ENCODE measurements at places on chromosomes 7 and 10.
A peak's percentile ranks its signal among the peaks of the same experiment; 100 is the strongest.

DNA sequence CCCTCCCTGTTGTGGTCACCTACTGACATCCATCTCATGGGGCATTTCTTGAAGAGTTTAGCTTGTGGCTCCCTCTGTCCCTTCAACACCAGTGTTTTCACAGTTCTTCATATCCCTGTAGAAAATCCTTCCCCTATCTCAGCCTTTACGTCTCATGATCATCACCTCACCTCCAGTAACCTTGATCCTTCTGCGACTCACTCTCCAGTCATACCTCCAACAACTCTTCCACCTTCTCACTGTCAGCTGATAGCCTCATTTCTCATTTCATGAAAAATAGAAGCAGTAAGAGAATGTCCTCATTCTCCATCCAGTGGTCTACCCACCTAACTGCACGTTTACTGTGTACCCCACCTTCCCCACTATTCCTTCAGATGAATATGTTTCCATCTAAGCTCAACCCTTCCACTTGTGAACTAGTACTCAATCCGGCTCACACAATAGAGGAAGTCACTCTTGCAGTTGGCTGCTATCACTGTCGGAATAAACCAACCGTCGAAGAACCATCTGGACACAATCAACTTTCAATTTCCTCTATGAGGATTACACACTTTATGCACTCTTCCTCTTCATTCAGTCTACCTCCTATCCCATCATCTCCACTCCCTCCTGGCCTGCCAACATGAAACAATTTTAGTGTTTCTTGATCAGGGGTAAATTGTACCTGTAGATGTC lies 256.0 kb downstream of the AHR start:
- DNase-seq, result no peak

GRCh38 chr7:23246555-23246954 lies at the start of gene GPNMB:
GPNMB (plus strand) TSS chr7:23246775; CDS start chr7:23246858, 83 bp downstream.
- no peak for DNase-seq

DNA sequence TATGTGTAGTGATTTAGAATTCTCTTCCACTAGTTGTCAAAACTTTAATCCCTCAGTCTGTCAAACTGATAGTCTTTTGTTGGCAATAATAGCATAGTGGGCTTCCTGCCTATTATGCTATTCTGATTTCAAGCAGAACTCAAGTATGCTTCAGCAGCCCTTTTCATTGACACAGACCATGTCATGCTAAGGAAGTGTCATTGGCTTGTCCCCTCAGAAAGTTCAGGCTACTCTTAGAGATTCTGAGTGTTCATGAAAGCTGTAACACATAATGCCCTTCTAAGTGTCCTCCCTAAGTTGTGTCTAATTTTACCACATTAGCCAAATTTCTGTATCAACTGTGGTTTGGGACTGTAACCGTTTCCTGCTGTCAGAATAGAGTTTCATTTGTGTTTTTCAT lies 198.7 kb downstream of the THSD7A start:
- no peak for DNase-seq

GRCh38 chr7:30880941-30881340 lies 30.7 kb upstream of the AQP1 start:
- DNase-seq, result no peak

GRCh38 chr7:36311539-36311938 lies 78.1 kb upstream of the ANLN start:
- DNase-seq, result no peak

DNA sequence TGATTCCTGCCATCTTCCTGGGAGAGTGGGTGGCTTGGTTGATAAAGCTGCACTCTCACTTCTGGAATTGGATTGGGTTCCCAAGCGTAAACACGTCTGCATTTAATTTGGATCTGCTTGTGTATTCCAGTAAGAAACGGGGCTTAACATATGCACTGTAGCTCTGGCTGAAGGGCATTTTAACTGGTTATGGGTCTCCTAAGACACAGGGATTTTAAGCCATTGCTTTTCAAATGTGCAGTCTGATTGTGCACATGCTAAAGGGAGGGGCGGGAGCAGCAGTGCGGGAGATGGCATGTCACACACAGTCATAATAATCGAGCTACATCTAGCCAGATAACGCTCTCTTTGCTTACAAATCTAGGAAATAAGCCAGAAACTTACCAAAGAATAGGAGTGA lies 247.3 kb upstream of the LYZL1 start:
- DNase-seq, result no peak

DNA sequence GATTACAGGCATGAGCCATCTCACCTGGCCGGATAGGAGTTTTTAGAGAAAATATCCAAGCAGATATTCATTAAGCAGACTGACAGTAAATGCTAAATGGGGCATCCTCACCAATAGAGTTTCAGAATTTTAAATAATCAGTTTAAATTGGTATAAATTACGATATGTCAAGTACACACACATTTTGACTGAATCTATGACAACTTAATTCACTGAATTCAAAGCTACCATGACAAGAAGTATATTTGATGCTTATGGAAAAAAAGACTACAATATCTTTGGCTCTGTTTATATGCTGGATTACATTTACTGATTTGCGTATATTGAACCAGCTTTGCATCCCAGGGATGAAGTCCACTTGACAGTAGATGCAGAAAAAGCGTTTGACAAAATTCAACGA lies 774.7 kb downstream of the PCDH15 start:
- DNase-seq, result no peak

DNA sequence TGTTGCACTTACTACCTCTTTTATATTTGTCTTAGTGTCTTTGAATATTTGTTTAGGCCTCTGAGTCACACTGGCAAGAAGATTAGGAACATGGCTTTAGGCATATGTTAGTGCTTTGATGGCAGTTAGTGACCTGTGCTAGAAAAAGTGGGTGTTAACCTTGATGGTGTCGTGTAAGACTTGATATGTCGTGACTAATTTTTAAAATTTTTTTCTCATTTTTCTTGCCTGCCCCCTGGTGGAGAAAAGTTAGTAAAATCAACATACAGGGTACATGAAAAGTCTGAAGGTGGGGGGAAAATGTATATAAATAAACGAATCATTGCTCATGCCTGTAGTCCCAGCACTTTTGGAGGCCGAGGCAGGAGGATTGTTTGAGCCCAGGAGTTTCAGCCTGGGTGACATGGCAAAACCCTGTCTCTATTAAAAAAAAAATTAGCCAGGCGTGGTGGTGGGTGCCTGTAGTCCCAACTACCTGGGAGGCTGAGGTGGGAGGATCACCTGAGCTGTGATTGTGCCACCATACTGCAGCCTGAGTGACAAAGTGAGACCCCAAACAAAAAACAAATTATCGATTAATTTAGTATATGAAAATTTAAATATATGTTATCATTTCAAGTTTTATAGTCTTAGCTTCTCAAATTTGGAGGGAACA lies 44.6 kb downstream of the TAX1BP1 start:
- DNase-seq, result peak; percentile 47

DNA sequence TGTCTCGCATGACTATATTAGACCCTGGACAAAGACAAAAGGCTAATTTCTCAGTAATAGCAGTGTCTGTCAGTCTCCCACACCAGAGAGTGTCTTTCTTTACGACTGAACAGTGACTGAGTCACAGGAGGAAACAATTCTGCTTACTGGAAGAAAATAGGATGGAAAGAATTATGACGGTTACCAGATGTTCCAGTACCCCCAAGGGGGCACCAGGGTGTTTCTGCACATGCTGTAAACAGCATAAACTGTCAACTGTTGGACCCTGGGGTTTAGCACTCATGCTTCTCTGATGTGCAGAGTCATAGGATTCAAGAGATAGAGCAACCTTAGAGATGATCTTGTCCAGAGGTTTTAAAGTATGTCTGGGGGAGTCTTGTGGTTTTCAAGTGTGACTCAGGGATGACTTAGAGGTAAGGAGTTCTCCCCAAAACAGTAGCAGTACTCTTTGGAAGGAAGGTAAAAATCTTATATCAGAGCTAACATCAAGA lies 291.7 kb downstream of the THSD7A start:
- no peak for DNase-seq

GRCh38 chr7:3356173-3356572 lies 55.1 kb downstream of the SDK1 start:
- no peak for DNase-seq

- DNase-seq, result peak; percentile 72
These were observed 8.7 kb upstream of the BHLHA15 start for GRCh38 chr7:98202367-98203195.

GRCh38 chr10:22473459-22473858 lies 128.2 kb downstream of the SPAG6 start:
- no peak for DNase-seq

DNA sequence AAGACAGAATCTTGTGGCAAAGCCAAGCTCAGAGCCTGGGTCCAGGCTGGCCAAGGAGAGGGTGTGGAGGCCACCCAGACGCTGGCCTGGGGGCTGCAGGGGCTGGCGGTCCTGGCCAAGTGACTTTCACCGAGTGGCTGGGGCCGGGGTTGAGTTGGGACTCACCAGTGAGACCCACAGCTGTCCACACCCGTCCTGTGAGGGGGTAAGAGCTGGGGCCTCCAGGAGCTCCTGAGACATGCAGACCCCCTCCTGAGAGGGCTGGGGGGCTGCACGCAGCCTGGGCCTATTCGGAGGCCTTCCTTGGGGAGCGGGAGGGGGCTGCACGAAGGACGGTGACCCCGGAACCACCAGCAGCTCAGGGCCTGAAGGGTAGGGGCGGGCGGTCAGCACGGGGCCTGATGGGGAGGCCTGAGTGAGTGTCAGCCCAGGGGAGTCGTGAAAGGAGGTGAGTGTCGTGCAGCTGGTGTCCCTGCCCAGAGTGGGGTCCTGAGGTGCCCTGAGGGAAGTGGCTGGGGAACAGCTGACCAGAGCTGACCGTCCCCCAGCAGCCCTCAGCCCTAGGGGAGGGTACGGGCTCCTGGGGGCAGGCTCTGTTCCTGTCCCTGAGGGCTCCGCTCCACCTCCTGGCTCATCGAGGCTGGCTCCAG lies 100.9 kb downstream of the FOXL3 start:
- DNase-seq, result no peak

DNA sequence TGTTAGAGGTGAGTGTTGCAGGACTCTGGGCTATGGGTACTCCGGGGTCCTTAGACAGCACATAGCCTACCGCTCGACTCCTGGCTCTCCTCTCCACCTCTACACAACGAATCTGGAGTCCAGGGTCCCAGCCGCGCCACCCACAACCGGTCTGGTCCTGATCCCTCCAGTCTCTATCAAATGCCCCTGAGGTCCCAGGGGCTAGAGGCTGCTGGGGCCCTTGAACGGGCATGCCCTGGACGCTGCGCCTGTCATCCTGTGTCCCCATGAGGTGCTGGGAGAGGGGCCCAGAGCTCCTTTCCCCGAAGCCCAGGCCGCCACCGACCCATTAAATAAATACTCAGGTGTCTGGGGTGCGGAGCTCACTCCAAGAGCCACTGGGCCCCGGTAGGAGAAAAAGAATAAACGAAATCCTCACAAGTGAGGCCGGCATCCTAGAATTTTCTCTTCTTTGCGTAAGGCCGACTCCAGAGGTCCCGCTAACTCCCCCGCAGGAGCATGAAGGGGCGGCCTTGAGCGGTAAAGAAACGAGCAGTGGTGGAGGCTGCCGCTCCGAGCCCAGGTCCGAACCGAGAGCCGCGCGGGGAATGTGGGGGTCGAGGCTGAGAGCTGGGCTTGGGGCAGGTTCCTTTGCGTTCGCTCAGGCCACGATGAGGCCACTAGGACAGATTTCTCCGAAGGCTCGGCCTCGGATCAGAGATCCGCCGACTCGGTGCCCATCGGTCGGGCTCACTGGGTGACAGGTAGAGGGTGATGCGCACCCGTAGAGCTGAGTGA lies 166.7 kb downstream of the NRF1 start:
- DNase-seq, result no peak

GRCh38 chr7:22607180-22607579 lies 107.2 kb upstream of the STEAP1B start:
- no peak for DNase-seq

- DNase-seq, result no peak
These were observed 83.1 kb downstream of the LRRN3 start for GRCh38 chr7:111173990-111174389.

DNA sequence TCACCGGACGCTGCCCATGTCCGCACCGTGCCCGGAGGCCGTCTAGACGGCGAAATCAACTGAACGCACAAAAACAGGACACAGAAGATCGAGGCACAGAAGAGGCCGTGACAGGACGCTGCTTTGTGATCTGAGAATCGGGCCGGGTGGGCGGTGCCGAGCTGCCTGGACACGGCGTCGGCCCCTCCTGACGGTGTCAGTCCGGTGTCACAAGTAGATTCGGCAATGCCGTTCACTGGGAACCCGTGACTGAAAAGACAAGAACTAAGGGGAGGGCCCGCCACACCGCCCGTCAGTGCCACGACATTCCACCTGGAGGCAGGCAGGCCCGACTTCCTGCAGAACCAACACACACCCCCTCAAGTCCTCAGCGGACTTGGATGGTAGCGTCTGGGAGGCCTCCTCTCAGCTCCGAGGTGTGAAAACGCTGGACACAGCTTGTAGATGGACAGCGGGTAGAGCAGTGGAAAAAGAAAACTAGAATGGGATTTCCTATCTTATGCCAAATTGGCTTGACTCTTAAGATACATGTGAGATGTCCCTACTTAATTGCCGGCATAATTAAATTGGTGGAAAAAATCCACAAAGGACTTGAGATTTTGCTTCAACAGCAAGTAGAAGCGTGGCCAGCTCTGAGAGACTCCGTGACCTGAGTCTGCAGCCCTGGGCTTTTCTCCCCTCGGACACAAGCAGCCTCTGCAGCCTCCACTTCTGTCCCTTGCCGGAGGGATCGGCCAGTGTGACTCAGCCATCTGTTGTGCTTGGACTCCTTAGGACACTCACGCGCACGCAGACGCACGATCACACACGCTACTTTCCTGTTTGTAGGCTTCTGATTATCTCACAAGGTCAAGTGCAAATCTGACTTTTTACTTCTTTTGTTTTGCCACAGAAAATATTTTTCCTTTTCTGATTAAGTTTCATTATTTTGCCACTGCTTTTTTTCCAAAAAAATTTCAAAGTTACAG lies 269.0 kb downstream of the DIP2C start:
- no peak for DNase-seq

DNA sequence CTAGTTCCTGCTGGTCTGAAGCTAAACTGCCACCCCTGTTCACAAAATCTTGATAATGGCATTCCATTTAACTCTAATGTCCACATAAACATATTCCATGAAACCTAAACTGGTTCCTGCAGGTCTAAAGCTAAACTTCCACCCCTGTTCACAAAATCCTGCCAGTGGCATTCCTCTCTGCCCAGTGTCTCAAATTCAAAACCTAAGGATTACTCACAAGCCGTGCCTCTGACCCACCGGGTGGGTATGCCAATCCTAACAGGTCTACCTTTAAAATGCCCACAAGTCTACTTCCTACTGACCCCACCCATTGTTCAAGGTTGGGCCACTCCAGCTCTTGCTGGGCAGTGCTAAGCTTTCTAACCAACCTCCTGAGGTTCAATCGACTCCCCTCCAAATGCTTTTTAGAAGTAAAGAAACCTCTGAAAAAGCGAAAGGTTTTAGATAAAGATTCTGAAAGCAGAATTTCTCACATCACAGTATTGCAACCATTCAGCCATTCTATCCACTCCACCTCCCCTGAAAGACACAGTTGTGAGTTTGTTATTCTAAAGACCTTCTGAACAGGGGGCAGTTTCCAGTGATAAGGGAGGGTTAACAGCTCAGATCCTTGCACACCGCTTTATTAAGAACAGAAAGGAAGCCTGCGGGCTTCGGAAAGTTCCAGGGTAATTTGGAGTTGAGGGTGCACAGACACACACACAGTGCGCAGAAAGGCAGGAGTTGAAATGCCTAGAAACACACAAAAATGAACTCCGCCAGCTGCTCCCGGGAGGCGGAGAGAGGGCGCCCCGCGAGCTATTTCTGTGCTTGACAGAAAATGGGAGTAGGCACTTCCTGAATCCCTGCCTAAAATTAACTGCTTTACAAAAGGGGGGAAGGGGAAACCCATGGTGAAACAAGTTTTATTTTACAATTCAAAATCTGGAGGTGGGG lies 87.7 kb downstream of the TNS3 start:
- DNase-seq, result no peak

Measured in CD4-positive, alpha-beta memory T cell (primary cell).